ENCODE measurements at places on chromosomes 11 and 22.

DNA sequence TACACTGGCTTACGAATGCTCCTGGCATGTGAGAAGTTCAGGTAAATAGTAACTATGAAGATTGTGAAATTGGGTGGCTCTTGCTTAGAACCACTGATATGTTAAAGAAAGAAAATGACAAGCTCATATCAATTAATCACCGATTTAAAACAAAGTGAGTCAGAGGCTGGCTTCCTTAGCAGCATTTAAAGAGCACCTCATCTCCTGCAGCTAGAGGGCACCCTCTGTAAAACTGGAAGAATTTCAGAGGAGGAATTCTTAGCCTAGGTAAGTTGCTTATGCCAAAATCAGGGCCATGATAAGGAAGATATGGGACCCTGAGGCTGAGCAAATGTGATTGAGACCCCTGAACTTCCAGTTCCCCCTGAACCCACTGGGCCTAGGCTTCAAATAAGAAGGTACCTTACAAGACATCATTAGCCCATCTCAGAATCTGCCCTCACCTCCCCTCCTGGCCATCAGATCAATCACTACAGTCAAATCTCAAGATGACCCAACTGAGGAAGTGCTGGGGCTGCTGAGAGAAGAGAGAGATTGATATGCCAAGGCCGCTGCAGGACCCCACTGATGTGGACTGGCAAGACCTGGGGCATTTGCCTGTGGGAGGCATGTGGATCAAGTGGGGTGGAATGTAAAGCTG lies 8.6 kb upstream of the CD3E start:
- DNase-seq: no peak

- DNase-seq: no peak
Observed at GRCh38 chr11:115042002-115042401, 363.7 kb downstream of the NXPE2 start.

GRCh38 chr22:25120093-25120561 lies 79.5 kb upstream of the CRYBB3 start:
- DNase-seq: no peak

- no peak for DNase-seq
Observed at GRCh38 chr11:42647993-42648392, 663.8 kb upstream of the API5 start.

- no peak for DNase-seq
Observed at GRCh38 chr11:2779499-2779980, 79.7 kb upstream of the KCNQ1OT1 start.

- DNase-seq: no peak
Observed at GRCh38 chr22:35660291-35661127, 12.3 kb downstream of the APOL6 start.

DNA sequence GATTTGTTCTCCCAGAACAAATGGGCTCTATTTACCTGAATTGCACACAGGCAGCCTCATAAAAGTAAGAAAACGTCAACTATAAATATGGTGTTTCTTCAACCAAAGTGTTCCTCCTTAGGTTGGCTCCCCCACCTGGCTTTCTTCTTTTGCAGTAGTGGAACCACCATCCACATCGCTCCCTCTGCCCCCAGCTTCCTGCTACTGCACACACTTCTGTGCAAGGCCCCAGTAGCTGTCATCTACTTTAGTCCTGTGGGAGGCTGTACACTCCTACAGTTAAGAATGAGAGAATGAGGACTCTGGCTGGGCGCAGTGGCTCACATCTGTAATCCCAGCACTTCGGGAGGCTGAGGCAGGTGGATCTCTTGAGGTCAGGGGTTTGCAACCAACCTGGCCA lies 89.5 kb downstream of the BMAL1 start:
- no peak for DNase-seq

DNA sequence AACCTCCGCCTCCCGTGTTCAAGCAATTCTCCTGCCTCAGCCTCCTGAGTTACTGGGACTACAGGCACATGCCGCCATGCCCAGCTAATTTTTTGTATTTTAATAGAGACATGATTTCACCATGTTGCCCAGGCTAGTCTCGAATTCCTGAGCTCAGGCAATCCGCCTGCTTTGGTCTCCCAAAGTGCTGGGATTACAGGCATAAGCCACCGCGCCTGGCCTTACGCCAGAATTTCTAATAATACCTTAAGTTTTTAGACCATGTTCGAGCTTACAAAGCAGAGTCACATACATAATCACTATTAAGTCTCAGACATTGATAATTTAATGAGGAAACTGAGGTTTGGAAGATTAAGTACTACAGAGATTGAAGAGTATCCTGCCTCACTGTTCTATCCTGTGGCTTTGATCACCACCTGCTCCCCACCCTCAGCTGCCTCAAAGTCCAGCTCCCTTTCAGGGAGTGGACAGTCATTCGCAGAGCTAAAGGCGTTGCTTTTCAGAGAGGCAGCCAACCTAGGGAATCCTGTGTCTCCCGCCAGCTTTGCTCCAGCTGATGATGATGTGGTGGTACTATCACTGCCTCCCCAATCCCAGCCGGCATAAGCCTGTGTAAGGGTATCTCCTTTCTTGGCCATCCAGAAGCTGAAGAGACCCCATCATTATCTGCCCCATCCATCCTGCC lies 7.7 kb downstream of the UBASH3B start:
- no peak for DNase-seq

DNA sequence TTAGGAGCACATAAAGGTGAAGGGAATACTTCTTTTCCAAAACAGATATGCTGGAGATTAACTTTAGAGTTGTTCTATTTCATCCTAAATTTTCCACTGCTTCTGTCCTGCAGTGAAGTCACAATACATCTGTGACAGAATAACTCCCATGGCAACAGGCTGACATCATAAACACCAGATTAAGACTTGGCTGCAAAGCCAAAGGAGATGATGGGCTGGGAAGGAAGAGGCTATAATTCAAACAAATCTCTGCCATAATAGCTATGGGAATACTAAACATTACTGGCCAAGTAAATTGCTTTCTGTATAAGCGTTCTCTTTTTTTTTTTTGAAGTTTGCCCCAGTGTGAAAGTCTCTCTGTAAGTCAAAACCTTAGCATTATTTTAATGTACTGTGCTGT lies 107.7 kb downstream of the CADM1 start:
- no peak for DNase-seq

GRCh38 chr11:48083421-48083820 lies 103.1 kb downstream of the PTPRJ start:
- DNase-seq: no peak

- no peak for DNase-seq
Observed at GRCh38 chr11:131446590-131447275, 76.3 kb downstream of the NTM start.

DNA sequence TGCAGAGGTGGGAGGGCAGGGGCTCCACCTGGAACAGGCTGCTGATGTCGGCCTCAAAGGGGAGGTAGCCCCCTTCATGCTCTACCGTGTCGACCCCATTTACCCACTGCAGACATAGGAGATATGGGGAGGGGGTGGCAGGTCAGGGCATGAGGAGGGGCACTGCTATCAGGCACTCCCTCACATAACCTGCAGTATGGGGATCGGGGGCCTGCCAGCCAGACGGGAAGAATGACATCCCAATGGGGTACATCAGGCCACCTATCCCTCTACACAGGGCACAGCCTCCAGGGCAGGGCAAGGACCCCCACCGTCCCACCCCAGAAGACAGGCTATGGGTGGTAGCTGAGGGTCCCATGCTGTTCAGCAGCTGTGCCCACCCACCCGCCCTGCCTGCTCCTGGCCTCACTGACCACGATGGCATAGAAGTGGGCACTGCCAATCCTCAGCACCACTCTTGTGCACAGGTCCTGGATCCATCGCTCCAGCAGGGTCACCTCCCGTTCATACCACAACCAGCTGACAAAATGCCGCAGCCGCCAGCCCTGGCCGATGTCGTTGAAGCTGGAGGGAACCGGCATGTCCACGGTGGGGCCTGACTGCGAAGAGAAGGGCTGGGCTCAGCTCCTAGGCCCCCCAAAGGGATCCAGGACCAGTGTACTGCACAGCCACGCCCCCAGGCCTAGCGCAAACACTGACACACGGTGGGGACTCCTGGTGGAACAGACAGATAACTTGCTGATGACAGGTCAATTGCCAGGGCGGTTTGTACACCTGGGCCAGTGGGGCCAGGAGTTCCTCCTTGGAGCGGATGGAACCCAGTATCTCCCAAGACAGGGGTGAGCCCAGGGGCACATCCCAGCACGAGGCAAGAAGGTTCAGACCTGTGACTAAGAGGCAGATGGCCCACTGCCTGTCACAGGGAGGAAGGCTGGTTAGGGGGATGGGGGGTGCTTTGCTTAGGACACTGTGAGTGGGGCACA lies 24.1 kb downstream of the RGL4 start:
- no peak for DNase-seq

DNA sequence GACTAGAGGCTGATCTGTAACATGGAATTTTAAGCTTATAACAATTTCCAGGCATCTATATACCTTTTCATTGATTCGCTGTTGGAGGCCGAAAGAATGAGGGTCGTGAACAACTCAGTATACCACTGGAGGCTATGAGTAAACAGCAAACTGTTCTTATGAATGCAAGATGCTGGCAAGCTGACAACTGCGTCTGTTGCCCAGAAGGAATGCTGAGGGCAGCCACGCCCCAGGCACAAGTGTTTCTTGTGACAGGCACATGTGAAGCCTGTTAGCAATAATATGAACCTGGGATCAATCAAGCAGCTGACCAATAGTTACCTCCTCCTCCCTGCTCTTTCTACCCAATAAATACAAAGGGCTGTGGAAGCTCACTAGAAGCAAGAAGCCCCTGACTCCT lies 15.3 kb downstream of the RTCB start:
- no peak for DNase-seq

DNA sequence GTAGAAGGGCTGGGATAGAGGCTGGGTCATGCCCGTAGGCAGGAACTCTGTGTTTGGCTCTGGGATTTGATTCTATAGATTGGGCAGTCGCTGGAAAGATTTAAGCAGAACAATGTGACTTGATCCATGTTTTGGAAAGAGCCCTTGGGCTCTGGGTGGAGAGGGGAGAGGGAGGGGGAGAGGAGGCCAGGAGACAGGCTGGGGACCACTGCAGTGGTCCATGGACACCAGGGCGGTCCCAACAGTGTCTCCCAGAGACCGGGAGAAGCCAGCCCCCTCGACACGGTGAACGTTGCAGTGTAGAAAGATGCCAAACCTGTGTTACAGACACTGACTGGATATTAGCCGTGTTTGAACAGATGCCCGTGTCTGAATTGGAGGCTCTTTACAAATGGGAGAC lies 19.5 kb downstream of the PVALB start:
- DNase-seq: no peak

- DNase-seq: no peak
Observed at GRCh38 chr11:92311616-92312449, 87.2 kb downstream of the FAT3 start.

DNA sequence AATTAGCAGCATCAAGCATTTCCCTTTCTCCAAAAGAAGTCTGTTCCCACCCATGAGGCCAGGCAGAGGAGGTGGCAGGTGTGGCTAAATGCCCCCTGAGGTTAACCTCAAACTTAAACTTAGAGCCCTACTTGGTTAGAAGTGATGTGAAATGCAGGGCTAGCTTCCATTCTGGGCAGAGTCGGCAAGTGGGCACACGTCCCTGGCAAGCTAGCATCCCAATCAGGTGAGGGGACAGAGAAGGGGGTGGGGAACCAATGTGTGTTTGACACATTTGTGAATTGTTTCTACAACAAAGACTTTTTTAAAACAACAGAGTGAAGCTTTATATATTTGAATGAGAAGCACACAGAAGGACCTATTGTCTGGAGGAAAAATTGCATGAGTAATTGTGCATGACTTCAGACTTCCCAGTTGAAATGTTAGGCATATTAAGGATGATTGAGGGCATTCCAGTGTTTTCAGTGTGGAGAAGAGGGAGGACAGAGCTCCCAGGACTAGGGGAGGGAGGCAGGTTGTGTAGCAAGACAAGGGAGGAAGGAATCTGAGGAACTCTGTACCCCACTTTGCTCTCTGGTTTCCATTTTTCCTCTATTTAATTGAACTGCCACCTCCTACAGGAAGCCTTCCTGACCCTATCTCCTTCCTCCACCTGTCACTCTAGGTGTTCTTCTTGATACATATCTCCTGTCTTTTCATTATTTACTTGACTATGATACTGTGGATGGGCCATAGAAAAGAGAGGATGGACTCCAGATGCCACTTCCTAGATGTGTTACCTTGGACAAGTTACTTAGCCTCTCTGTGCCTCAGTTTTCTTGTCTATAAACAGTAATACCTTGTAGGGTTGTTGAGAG lies 83.3 kb upstream of the PICALM start:
- DNase-seq: peak; percentile 32

DNA sequence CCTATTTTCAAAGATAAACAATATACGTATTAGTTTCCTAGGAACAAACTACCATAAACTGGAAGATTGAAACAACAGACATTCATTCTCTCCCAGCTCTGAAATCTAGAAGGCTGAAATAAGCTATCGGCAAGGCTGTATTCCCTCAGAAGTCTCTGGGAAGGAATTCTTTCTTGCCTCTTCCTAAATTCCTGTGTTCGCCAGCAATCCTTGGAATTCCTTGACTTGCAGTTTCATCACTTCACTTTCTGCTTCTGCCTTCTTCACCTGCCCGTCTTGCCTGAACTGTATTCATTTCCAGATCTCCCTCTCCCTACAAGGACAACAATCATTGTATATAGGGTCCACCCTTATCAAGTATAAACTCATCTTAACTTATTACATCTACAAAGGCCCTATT lies 17.7 kb upstream of the PRDM10 start:
- peak; percentile 40 for DNase-seq

GRCh38 chr11:133029107-133029506 lies 503.2 kb downstream of the OPCML start:
- DNase-seq: no peak

- no peak for DNase-seq
Observed at GRCh38 chr11:117022526-117022925, 75.7 kb downstream of the SIK3 start.

DNA sequence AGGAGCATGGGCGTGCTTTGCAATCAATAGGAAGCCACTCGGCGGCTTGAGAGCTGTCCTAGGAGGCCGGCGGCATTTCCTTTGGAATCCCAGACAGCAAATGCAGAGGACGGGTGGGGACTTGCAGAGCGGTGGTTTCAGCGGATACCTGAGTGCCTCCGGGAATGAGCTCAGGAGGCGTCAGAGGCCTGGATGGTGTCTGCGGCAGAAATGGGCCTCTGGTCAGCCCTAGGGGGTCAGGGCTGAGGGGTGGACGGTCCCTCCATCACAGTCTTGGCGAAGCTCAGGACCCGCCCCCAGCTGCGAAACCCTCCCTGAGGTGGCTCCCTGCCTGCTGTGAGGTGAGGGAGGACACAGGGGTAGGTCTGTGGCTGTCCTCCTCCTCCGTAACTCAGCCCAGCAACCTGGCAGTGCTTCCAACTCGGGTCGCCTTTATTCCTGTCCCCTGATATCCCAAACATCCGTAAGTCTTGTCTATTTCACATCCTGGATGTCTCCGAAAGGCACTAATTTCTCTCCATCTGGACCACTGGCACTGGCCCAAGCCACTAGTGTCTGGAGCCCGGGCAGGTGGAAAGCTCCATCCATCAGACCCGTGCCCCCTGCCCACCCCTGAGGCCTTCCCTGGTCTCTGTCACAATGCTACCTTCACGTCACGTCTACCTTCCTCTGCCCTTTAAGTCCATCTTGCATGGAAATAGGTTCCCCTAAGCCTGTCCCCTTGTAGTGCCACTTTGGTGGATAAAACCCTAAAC lies 686.6 kb downstream of the BRD1 start:
- no peak for DNase-seq

GRCh38 chr11:44221456-44221855 lies 88.5 kb downstream of the ALX4 start:
- DNase-seq: peak; percentile 17
